ENCODE measurements at places on chromosomes 11 and 22. TPM values are rescaled to one million over a fixed set of nuclear protein-coding genes. Genes with fewer than 3 reads are reported as not detected.

USH1C gene
- total RNA-seq = 1.2 TPM

PATE4 gene
- not detected for total RNA-seq

POU2AF1 gene
- 0.31 TPM for total RNA-seq

GLYATL1 gene
- not detected for total RNA-seq

EMID1 gene
- 0.23 TPM for total RNA-seq

RFPL3 gene
- total RNA-seq = not detected

TSGA10IP gene
- total RNA-seq = not detected

VWA5A gene
- total RNA-seq = 0.13 TPM

F2 gene
- total RNA-seq = 2.1 TPM

NLRX1 gene
- 12.7 TPM for total RNA-seq

TBX10 gene
- not detected for total RNA-seq

SPI1 gene
- total RNA-seq = not detected

MPEG1 gene
- total RNA-seq = not detected

FHIP1B gene
- total RNA-seq = 18.5 TPM

OR51A7 gene
- not detected for total RNA-seq

OR2D2 gene
- not detected for total RNA-seq

VPREB1 gene
- total RNA-seq = not detected

ANO3 gene
- total RNA-seq = 0.02 TPM

OTOG gene
- total RNA-seq = not detected

KCNK4 gene
- total RNA-seq = not detected

DBX1 gene
- total RNA-seq = not detected

UVRAG gene
- 11.0 TPM for total RNA-seq

AMBRA1 gene
- 20.4 TPM for total RNA-seq
